AG04450 (cell line): ENCODE measurements at places on chromosomes 1 and 21. TPM values are rescaled to one million over a fixed set of nuclear protein-coding genes. Genes with fewer than 3 reads are reported as not detected.

DNA sequence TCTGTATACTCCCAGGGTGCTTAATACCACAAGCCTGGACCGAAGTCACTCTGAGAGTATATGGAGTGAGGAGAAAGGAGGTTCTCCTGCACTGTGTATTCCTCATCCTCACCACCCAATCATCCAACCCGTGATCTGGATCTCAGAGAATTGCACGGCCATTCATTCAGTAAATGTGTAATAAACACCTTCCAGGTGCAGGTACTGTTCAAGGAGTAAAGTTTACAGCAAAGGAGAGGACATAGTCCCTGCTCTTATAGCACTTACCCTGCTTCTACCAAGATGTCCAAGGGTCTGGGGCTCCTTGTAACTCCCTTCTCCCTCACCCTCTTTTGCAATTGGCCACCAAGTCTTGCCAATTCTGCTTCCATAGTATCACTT is 139.2 kb upstream of the JUN start:
- DNase-seq = no peak

DNA sequence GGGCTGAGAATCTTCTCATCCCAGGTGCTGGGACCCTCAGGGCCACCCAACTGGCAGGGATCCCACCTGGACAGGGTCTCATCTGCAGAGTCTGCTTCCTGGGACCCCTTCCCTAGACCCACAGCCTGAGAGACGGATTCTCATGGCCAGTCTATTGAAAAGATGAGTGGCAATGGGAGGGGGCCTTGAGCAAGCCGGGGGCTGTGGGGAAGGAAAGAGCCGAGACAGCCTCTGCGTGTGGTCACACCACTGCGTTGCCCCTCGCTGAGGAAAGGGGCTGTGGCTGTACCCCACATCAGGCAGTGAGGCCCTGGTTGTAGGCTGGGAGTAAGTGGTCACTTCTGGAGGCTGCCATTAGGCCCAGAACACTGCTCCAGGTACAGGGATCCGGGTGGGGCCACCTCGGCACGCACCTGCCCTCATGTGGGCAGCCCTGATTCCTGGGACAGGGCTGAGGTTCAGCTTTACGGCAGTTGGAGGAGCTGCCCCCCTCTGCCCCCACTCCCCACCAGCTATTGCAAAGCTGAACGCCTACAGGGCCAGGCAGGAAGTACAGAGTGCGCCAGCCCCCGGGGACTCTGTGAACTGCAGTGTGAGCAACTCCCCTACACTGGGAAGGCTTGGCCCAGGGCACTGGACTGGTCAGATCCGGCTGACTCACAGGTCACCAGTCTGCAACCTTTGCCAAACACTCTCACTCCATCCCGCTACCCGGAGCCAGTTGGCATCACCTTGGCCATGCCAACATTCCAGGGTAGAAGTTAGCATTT is 106.9 kb downstream of the RIPK4 start:
- no peak for DNase-seq

KCNK1 gene
- polyA plus RNA-seq = 0.53 and 0.66 TPM in 2 replicates

LCE3E gene
- polyA plus RNA-seq = not detected in 2 replicates
